ENCODE measurements at places on chromosomes 3 and 15.

- DNase-seq = no peak
These were observed 159.6 kb downstream of the NUP210 start for GRCh38 chr3:13260259-13261103.

GRCh38 chr3:67090474-67090873 is 92.4 kb downstream of the KBTBD8 start:
- peak; percentile 78 for DNase-seq

DNA sequence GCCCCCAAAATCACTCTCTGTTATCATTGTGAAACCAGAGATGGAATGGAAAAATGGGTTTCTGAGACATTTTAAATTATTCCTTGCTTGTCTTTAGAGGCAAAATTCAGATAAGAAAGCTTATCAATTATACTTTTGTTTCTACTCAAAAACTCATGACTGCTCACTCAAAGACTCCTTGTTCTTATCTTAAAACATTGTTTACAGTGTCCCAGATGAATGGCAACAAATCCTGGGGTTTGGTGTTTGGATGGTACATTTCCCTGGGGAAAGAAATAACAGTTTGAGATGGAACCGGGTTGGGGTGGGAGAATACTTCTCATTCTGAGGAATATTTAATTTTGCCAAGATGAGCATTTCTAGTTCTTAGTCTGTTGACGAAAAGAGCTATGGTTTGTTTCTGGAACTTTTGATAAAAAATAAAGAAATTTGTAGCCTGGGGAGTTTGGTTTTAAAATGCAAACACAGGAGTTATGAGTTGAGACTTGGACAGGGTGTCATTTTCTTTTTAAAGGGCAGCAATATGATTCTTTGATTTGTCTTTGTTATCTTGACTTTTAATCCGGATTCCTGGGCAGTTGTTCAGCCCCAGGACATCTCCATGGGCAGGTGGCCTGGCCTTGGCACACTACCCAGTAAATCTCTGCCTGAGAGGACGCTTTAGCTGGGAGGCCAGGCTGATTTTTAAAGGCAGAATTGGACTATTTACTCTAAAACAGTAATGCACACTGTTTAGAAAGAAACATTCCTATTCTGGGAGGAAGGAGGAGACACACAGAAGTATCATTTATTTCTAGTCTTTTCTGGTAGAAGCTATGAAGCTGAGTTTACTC is 32.4 kb downstream of the BTD start:
- peak; percentile 85 for DNase-seq

GRCh38 chr15:54131410-54131809 is 153.2 kb downstream of the UNC13C start:
- DNase-seq = peak; percentile 1

DNA sequence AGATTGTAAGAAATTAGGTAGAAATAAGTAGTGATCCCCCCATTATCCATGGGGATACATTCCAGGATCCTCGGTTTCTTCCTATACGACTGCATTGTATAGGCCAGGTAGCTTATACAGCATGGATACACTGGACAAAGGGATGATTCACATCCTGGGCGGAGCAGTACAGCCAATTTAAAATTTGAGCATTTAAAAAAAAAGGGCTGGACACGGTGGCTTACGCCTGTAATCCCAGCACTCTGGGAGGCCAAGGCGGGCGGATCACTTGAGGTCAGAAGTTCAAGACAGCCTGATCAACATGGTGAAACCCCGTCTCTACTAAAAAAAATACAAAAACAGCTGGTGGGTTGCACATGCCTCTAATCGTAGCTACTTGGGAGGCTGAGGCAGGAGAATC is 976 bp upstream of the ARGFX start:
- no peak for DNase-seq

DNA sequence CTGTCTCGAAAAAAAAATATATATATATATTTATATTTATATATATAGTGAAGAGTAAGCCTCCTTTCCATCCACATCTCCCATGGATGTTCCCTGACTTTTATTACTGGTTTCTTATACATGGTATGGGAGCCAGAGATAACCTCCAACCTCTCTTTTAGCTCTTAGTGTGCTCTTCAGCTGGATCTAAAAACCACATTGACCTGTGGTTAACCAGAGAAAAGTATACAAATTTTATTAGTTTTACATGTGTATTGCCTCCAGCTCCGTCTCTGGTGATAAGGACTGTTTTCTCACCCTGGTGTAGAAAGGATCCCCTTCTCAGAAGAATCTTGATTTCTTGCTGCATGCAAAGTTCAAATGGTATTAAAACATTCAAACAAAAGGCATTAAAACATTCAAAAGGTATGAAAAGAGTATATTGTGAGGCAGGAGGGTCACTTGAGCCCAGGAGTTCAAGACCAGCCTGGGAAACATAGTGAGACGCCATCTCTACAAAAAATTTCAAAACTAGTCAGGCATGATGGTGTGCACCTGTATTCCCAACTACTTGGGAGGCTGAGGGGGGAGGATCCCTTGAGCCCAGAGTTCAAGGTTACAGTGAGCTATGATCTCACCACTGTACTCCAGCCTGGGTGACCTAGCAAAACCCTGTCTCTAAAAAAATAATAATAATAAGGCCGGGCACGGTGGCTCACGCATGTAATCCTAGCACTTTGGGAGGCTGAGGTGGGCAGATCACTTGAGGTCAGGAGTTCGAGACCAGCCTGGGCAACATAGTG is 13.5 kb upstream of the TTBK2 start:
- DNase-seq = peak; percentile 61

- DNase-seq = peak; percentile 26
These were observed 28.2 kb downstream of the NEK4 start for GRCh38 chr3:52742418-52743041.

GRCh38 chr15:29270976-29271375 is 1.4 kb upstream of the NSMCE3 start:
- no peak for DNase-seq

- no peak for DNase-seq
These were observed 112.5 kb downstream of the ADAMTS9 start for GRCh38 chr3:64575211-64575844.

DNA sequence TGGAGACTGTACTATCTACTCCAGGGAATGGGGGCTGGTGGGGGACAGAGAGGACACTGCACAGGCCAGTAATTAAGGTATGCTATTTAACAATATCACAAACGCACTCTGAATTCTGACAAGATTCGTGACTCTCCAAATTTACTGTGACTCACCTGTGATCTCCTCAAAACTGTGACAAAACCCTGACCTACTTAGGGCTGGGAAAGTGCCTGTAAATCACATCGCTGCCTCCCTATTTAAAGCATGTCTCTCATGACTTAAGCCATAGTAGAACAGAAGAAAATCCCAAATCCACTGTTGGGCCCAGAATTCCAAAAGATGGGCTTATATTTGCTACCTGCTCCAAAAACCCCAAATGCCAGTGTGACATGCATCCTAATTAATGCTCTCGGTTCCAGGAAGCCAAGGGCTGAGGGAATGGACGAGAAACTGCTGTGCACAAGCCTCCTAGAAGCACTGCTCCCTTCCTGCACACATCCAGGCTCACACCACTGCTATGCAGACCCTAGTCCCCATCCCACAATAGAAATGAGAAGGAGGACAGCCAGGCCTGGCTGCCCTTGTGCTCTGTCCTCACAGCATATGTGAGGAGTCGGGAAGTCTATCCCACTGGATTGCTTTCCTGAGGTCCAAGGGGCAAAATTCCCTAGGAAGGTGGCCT is 187.7 kb upstream of the CHRNA7 start:
- no peak for DNase-seq

- peak; percentile 64 for DNase-seq
These were observed 278.1 kb upstream of the P2RY1 start for GRCh38 chr3:152556731-152557254.

GRCh38 chr3:182792901-182793662 is at the start of gene ATP11B:
TSS of gene ATP11B (plus strand) at chr3:182793504. CDS start at chr3:182793760, 256 bp downstream.
- DNase-seq = peak; percentile 66

- no peak for DNase-seq
These were observed 833 bp upstream of the SLC22A13 start for GRCh38 chr3:38264779-38265178.

- DNase-seq = no peak
These were observed 415.3 kb upstream of the WNT5A start for GRCh38 chr3:55902221-55902900.
